ENCODE measurements at places on chromosomes 1 and 21. TPM values are rescaled to one million over a fixed set of nuclear protein-coding genes. Genes with fewer than 3 reads are reported as not detected.

AADACL3 gene
- total RNA-seq, result not detected

OR6N2 gene
- not detected for total RNA-seq

SLC5A9 gene
- total RNA-seq, result not detected

TACSTD2 gene
- 0.19 TPM for total RNA-seq

LTN1 gene
- total RNA-seq, result 36.6 TPM

IL20 gene
- not detected for total RNA-seq

HEYL gene
- total RNA-seq, result 0.19 TPM

DNASE2B gene
- not detected for total RNA-seq

DYNLT4 gene
- not detected for total RNA-seq

RPL22 gene
- total RNA-seq, result 153 TPM

IRF6 gene
- total RNA-seq, result 0.19 TPM

MASP2 gene
- 0.19 TPM for total RNA-seq

HRNR gene
- not detected for total RNA-seq

TNFSF4 gene
- 2.3 TPM for total RNA-seq

OR2AK2 gene
- total RNA-seq, result not detected

TRIM17 gene
- under 0.01 TPM for total RNA-seq

FAM43B gene
- not detected for total RNA-seq

S100A16 gene
- 126 TPM for total RNA-seq

CELA2B gene
- total RNA-seq, result not detected
